Activated CD8-positive, alpha-beta memory T cell treated with anti-CD3 and anti-CD28 coated beads for 1 hour (primary cell): ENCODE measurements at places on chromosomes 4 and X.
A peak's percentile ranks its signal among the peaks of the same experiment; 100 is the strongest.

DNA sequence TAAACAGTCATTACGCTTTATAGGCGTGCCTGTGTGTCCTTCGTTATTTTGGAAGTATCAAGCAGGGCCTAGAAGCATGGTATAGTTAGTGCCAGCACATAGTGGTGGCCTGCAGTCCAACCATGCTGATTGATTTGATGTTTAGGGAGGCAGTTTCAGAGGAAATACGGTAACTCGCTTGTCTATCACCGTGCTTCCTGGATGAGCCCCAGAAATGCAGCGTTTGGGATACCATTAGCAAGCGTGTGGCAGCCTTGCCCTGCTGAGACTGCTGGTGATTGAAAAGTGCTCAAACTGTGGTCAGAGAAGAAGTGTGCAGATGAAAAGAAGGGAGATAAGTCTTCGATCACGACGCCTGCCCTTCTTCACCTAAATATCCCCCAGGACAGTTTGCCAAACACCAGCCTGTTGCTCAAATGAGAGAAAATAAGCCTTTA, 158.4 kb downstream of the CHIC2 start:
- no peak for DNase-seq

- DNase-seq, result no peak
Measured at GRCh38 chr4:84597450-84597849, 14.5 kb downstream of the CDS1 start.

DNA sequence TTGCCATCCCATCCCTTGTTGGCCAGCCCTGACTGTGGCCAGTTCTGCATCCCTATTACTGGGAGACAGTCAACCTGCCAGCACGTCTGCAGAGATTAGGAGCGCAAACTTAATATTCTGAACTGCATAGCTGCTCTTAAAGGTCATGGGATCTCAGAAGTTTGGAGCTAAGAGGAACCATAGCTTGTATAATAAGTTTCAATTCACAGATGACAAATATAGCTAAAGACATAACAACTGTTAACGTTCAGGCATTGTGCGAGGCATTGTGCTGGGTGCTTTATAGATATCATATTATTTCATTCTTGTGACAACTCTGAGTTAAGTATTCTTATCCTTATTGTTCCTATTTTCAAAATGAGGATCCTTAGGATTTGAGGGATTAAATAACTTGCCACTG, 3.7 kb downstream of the SCARB2 start:
- no peak for DNase-seq

- DNase-seq, result no peak
Measured at GRCh38 chr4:151992332-151993154, 231.7 kb upstream of the GATB start.

GRCh38 chrX:71669492-71669891, 2.1 kb downstream of the LOC101059915 start:
- no peak for DNase-seq

GRCh38 chr4:38768968-38769394, 13.8 kb downstream of the TLR10 start:
- no peak for DNase-seq

DNA sequence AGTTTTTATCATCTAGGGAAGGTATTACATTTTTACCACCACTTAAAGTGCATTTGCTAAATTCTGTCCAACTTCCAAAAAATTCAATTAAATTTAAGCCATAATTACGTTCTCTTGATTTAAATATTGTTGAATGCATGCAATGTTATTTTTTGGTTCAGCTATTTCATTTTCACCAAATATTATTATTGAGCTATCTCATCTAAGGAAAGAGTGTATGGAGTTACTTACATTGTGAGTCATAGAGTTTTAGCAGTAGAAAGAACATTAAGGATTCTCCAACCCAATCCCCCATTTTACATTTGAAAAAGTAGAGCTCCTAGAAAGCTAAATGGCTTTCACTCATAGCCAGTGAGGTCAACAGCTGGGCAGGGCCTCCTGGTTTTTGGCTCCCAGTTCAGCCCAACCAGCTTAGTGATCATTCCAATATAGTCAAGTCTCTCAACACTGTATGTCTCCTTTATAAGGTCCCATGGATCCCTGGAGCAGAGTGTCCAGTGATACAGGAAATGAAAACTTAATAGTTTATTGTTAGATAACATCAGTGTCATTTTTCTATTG, 60.5 kb downstream of the NDNF start:
- no peak for DNase-seq

GRCh38 chrX:45449982-45450381, 249.3 kb upstream of the DIPK2B start:
- DNase-seq, result no peak

DNA sequence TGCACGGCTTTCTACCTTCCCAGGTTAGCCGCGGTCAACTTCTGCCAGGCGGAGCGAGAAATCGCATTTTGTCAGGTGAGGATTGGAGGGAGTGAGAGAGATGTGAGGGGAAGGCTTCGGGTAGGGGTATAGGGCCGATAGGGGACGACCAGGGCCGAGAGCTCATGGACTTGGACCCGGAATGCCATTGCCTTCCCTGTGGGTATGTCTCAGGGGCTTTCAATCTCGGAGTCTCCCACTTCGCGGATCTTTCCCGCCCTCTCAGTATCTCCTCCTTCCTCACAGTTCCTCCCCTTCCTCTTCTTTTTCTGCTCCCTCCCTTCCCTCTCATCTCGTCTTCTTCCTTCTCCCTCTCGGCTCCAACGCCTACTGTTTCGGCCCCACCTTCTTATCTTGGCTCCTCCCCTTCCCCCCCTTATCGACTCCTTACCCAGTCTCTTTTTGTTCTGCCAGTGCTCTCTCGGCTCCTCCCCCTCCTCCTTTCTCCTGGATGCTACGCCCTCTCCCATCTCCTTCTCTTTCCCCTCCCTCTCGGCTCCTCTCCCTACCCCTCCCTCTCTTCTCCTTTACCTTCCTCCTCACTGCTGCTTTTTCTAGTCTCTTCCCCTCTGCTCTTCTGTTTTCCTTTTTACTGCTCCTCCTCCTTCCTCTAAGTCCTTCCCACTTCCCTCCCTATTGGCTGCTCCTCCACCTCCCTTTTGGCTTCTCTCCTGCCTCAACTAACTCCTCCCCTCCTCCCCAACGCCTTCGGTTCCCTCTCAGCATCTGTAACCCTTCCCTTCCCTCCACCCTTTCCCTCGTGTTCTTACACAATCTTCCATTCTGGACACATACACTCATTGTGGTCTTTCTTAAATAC, 29.4 kb upstream of the RBMX start:
- peak; percentile 15 for DNase-seq

- no peak for DNase-seq
Measured at GRCh38 chr4:84971319-84971932, 4.9 kb upstream of the WDFY3 start.

GRCh38 chrX:11540532-11541377, 125.0 kb downstream of the ARHGAP6 start:
- DNase-seq, result no peak

GRCh38 chrX:45862801-45863200, 662.1 kb upstream of the DIPK2B start:
- DNase-seq, result no peak

DNA sequence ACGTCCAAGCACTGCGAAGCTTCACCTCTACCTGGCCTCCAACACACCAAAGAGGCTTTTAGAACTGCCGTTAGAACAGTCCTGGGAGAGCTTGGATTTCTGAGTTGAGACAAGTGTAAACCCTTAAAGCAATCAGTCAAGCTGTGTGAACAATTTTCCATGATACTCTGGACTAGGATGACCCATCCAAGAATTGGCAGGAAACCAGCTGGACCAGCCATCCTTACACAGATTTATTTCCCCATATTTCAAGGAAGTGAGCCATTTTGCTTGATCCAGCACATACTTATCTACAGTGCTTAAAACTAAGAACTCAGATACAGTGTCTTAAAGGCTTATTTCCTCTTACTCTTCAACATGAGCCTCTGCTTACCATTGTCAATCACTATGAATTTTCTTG, 340.7 kb upstream of the HS3ST1 start:
- no peak for DNase-seq

GRCh38 chr4:111991163-111991562, 154.1 kb upstream of the FAM241A start:
- no peak for DNase-seq

- DNase-seq, result no peak
Measured at GRCh38 chr4:128658214-128658631, 151.3 kb upstream of the JADE1 start.

DNA sequence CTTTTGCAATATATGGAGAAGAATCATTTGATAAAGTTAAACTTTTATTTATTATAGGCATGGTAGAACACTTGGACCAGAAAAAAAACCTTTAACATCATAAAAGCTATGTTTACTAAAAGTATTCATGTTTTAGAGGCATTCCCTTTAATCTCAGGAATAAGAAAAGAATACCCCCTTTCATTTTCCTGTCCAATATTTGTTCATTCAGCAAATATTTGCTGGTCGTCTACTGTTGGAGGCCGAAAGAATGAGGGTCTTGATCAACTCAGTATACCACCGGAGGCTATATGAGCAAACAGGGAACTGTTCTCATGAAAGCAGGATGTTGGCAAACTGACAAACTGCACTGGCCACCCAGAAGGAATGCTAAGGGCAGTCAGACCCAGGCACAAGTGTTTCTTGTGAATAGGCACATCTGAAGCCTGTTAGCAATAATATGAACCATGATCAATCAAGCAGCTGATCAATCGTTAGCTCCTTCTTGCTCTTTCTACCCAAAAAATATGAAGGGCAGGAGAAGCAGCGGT, 480.8 kb upstream of the FAT1 start:
- DNase-seq, result no peak

DNA sequence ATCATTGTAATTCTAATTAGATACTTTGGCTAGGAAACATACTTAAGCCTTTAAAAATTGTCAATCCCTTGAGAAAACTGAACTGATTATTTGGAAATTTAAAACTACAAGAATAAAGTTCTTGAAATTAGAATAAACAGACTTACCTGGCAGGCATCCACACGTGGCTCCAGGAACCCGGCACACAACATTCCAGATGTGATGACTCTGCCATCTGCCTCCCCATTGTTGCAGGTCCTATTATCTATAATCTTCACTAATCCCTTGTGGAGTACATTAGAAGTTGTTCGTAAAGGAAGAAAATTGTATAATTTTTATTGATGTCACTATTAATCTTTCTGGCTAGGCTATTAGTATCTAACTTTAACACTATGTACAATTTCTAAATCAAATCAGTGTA, 16.2 kb upstream of the GNRHR start:
- DNase-seq, result no peak

DNA sequence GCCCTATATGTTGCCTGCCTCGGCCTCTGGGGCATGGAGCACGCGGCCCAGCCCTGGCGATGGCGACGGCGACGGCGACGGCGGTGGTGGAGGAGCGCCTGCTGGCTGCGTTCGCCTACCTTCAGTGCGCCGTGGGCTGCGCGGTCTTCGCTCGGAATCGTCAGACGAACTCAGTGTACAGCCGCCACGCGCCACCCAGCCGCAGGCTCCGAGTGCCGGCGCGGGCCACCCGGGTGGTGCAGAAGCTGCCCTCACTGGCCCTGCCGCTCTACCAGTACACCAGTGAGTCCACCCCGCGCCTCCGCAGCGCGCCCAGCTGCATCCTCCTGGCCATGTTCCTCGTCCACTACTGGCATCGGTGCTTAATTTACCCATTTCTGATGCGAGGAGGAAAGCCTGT, 83.7 kb upstream of the F9 start:
- DNase-seq, result no peak

- DNase-seq, result no peak
Measured at GRCh38 chr4:57094832-57095223, 15.4 kb downstream of the IGFBP7 start.

DNA sequence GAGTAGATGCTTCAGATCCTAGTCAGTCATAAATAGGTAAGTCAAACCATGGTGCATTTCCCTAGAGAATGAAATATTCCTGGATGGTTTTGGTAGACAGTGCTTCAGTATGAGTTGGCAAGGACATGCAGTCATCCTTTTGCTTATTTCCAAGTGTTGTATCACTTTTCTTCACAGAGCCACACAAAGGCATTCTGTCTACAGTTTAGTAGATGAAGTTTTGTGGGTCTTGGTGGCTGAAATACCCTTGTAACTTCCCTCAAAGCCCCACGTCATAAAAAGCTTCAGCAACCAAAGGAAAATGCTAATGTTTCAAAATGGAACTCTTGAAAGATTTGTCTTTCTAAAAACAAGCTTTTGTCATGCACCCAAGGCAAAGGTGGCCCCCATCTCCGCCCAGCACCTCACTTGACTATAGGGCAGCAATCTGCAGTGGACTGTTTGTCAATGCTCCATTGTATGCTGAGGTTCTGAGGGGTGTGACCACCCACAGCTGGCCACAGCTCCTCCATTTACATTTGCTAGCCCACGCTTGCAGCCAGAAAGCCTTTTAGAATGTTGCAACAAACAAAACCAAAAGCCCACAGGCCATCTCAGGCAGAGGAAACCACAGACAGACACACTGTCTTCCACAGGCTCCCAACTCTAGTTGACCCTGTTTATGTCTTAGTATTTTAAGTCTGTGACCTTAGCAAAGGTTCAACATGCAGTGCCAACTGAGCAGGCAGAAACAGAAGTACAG, 87.1 kb upstream of the FAM9C start:
- DNase-seq, result no peak

- no peak for DNase-seq
Measured at GRCh38 chr4:61427099-61427817, 227.1 kb downstream of the ADGRL3 start.

DNA sequence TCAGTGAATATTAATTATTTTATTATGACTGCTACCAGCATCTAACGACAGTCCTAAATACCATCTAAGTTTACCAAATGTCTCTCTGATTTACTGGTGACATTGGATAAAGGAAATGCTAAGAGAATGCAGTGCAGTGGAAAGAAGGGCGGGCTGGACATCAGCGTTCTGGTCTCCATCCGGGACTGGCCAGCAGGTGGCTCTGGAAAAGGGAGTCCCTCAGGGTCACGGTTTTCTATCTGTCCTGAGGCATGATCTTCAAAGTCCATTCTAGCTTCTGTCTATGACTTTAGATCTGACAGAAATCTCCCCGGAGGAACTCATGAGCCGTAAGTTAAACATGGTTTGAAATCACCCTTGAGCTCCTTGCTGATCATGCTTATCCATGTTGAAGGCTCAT, 3.3 kb downstream of the TRIM2 start:
- DNase-seq, result no peak

GRCh38 chrX:124224528-124224927, 107.9 kb upstream of the TEX13D start:
- DNase-seq, result no peak

- DNase-seq, result no peak
Measured at GRCh38 chrX:150225266-150225665, 137.9 kb upstream of the MAMLD1 start.

- DNase-seq, result no peak
Measured at GRCh38 chrX:7447801-7448499, 300.0 kb upstream of the PUDP start.

- DNase-seq, result no peak
Measured at GRCh38 chr4:10100734-10101216, 15.8 kb downstream of the WDR1 start.

GRCh38 chr4:11814758-11815157, 386.1 kb upstream of the HS3ST1 start:
- no peak for DNase-seq
